Uterus (tissue), 4 donors: ENCODE measurements at places on chromosomes 5 and 9. TPM values are rescaled to one million over a fixed set of nuclear protein-coding genes. Genes with fewer than 3 reads are reported as not detected.

- DNase-seq: no peak
Measured at GRCh38 chr5:87022415-87022814, 245.3 kb upstream of the RASA1 start.

GRCh38 chr5:36635721-36636390, 29.4 kb downstream of the SLC1A3 start:
- no peak for DNase-seq

DNA sequence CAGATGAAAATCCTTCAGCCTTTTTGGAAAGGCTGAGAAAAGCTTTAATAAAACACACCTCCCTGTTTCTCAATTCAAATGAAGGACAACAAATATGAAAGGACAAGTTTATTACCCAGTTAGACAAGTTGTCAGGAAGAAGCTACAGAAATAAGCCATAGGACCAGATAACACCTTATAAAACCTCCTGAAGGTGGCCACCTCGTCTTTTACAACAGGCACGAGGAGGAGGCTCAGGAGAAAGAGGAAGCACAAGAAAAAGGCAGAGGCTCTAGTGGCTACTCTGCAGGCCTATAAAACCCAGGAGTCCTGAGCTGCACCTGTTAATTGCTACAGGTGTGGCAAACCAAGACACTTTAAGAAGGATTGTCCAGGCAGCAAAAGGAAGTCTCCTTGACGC, 352.1 kb upstream of the CDH18 start:
- DNase-seq: no peak

The SHOC1 gene
- 0.28 TPM for total RNA-seq

The IL7R gene
- 3.4 TPM for total RNA-seq

- DNase-seq: no peak
Measured at GRCh38 chr5:112127861-112128260, 291.2 kb downstream of the EPB41L4A start.
